T-helper 22 cell (primary cell): ENCODE measurements at places on chromosomes 16 and 17.

GRCh38 chr16:77895962-77896361, 107.6 kb downstream of the VAT1L start:
- DNase-seq: no peak

DNA sequence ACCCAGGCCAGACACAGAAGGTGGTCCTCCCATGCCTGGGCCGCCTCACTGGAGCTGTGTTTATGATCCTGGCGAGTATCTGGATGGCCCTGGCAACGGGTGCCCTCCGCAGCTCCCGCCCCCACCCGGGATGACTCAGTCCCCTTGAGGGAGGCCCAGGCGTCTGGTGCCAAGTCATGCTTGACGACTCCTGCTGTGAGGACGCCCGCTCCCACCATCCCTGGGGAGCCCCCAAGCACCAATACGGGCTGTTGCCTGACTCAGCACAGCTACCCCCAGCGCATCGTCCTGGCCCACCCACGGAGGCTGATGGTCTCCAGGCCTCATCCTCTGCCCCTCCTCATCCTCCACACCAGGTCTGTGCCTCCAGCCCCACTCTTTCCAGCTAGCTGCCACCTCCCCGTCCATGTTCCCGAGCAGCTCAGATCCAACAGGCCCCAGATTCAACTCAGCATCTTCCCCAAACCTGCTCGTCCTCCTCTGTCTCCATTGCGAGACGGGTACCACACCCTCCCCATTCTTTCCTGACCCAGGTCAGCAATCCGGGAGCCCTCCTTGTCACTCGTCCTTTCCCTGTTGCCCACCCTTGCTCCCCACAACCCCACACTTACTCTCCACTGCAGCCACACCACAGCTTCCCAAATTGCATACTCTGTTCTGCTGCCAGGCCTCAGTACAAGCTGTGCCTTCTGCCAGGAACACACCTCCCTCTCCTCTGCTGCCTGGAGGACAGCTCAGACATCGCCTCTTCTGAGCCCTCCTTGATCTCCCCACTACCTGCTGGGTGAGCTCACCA, 2.6 kb downstream of the CAMKK1 start:
- no peak for DNase-seq

- DNase-seq: no peak
These were observed 25.0 kb upstream of the RSL1D1 start for GRCh38 chr16:11876306-11876705.

- DNase-seq: no peak
These were observed 804 bp upstream of the TMEM100 start for GRCh38 chr17:55723488-55723848.

DNA sequence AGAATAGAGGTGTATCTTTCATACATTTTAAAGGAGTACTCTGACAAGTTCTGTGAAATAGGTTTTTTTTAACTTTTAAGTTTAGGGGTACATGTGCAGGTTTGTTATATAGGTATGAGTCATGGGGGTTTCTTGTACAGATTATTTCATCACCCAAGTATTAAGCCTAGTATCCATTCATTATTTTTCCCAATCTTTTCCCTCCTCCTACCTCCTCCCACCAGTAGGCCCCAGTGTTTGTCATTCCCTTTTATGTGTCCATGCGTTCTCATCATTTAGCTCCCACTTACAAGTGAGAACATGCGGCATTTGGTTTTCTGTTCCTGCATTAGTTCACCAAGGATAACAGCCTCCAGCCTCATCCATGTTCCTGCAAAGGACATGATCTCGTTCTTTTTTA, 175.5 kb downstream of the CYB561 start:
- no peak for DNase-seq

GRCh38 chr16:79856581-79856980, 256.0 kb upstream of the MAF start:
- DNase-seq: no peak

DNA sequence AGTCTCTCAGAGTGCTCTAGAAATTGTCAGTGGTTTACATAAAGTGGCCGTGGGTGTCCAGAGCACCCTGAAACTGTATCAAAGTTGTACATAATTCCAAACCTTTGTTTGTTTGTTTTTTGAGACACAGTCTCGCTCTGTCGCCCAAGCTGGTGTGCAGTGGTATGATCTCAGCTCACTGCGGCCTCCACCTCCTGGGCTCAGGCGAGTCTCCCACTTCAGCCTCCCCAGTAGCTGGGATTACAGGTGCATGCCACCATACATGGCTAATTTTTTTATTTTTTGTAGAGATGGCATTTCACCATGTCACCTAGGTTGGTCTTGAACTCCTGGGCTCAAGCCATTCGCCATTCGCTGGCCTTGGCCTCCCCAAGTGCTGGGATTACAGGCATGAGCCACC, 24.3 kb upstream of the ADGRG1 start:
- DNase-seq: no peak

DNA sequence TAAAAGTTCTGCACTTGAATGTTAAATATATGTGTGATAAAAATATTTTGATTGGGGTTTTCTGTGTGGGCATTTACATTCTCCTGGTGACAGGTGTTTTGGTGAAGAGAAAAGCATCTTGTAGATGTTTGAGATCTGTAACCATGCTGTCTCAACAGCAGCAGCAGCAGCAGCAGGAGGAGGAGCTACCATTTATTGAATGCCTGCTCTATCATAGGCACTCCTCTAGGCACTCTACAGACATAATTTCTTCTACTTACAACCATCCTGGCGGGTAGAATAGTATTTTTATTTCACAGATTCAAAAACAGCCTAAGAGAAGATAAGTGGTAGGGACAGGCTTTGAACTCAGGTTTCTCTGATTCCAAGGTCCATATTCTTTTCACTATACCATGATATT, 159.7 kb upstream of the TBX2 start:
- no peak for DNase-seq

GRCh38 chr17:82298538-82299421, 18.6 kb downstream of the CD7 start:
- no peak for DNase-seq

DNA sequence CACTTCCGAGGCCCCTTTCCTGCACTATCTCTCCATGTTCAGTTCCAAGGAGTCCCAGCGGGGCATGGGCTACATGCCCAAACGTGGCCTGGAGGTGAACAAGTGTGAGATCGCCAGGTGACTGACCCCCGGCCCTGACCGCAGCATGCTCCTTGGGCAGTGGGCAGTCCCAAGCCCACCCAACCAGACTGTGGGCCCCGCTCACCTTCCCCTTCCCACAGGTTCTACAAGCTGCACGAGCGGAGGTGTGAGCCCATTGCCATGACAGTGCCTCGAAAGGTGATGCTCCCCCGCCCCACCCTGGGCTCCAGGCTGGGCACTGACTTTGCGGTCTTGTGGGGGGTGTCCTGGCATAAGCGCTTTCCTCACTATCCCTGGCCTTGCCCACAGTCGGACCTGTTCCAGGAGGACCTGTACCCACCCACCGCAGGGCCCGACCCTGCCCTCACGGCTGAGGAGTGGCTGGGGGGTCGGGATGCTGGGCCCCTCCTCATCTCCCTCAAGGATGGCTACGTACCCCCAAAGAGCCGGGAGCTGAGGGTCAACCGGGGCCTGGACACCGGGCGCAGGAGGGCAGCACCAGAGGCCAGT, 4.7 kb downstream of the CORO1A start:
- no peak for DNase-seq

DNA sequence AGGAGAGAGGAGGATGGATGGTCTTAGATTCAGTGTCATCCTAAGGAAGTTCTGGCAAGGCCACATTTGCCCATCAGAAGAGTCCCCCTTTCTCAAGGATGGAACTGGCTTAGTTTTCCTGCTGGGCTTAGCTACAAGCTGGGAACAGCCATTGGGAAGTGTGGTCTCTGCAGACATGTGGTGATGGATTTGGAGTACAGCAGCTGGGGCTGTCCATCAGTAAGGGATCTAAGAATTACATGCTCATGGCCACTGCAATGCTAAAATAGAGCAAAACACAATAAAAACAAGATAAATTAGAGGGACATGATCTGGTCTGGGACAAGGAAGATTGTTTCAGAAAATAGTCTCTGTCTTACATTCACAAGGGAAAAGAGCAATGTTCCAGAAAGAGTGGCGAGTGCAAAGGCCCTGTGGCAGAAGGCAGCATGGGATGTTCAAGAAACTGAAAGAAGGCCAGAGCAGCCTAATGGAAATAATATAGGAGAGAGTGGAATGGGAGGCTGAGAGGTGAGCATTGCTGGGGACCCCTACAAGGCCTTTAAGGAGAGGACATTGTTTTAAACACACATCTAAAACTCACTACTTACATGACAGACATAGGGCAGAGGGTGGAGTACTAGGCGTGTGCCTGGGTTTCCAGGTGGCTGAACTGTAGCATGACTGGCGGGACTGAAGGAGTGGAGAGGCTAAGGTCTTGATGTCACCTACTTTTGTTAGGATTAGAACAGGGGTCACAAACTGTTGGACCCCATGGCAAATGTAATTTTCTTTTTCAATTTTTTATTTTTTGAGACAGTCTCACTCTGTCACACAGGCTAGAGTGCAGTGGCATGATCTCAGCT, 17.0 kb upstream of the TOX3 start:
- no peak for DNase-seq

DNA sequence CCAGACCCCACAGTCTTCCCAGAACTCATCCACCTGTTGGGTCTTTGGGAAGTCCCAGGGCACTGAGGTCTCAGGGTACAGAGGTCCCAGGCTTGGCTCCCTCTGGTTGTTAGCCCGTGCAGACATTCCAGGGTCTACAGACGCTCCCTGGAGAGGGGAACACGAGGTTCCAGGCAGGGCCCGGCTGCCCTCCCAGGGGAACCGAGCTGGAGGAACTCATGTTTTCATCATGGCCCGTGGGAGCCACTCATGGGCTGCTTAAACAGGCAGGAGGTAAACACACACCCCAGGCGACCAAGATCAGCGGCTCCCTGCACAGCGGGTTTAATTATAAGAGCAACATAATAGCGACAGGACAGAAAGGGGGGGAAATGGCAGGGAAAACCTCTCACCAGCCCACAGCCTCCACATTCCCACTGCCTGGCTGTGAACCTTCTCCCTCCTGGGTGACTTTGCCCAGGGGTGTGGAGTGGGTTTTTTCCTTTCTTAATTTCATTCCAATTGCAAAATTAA, 36.5 kb downstream of the TRARG1 start:
- no peak for DNase-seq

GRCh38 chr16:68370581-68371275, 59.9 kb downstream of the PRMT7 start:
- no peak for DNase-seq

GRCh38 chr16:81842564-81843242, 63.6 kb downstream of the PLCG2 start:
- no peak for DNase-seq

- no peak for DNase-seq
These were observed 151.5 kb upstream of the SDK2 start for GRCh38 chr17:73795730-73796129.

DNA sequence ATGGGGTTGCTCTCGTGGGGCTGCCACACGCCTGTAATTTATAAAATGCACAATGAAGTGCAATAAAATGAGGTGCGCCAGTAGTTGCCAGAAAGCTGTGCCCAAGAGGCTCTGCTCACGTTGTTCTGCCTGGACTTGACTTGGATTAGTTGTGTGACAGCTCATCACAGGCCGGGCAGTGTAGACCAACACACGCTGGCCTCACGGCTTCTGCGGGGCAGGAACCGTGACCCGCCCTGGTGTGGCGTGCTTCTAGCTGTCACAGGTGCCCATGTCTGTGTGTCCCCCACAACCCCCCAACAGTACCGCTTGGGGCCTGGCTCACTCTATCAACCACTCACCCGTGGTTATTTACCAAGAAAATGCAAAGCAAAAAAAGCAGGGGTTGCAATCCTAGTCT, 112.2 kb upstream of the ZNF750 start:
- no peak for DNase-seq

GRCh38 chr16:7703672-7704071, 371.0 kb downstream of the RBFOX1 start:
- DNase-seq: no peak

DNA sequence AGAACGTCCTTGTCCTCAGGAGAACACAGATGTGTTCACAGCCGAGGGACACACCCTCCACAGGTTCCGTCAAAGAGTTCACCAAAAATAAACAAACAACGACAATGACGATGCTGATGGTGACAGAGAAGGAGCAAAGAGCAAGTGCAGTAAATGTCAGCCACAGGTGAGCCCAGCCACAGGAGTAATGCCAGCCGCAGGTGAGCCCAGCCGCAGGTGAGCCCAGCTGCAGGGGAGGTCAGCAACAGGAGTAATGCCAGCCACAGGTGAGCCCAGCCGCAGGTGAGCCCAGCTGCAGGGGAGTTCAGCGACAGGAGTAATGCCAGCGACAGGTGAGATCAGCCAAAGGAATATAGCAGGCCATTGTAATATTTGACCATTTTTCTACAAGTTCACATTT, 315.2 kb downstream of the FOXL1 start:
- DNase-seq: no peak

- no peak for DNase-seq
These were observed 103.1 kb upstream of the DYNLRB2 start for GRCh38 chr16:80437707-80438106.

GRCh38 chr16:19666477-19666876, 51.5 kb downstream of the KNOP1 start:
- no peak for DNase-seq

DNA sequence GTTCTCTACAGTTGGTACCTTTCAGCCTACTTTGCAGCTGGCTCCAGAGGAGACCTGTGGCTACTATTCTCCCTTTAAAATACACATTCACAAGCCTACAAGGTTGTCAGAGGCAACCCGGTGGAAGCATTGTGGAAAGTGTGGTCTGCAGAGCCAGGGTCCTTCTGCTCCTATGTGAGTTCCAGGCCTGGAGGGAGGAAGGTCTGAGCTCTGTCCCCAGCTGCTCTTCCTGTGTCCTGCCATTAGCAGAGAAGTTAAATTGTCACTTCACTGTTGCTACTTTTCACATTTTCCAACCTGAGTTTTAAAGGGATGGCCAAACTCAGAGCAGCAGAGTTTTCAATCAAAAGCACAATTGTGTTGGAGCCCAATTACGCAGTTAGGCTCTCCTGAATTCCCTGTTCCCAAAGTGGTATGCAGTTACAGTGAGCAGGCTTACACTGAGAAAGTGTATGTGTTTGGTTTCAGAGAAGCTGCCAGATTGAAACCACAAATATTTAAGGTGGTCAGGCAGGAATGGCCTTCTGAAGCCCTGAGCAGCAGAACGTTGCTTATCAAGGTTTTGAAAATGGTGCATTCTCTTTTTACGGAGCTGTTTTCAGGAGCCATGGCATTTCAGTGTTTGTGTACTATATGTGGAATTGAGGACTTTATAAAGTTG, 25.0 kb downstream of the MAP3K3 start:
- DNase-seq: no peak

DNA sequence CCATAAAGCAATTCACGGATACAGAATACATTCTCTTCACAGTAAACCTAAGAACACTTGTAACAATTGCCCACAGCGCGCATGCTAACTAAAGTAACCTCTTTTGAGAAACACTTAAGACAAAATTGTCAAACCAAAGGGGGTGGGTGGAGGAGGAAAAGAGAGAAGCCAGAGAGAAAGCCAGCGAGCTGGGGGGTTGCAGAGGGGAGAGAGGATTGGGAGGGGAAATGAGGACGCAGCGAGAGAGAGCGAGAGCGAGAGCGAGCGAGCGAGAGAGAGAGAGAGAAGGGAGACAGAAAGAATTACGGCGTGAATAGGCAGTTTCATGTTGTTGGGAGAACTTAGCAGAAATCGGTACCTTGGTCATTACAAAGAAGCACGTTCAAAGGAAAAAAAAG, 1.6 kb upstream of the HOXB7 start:
- no peak for DNase-seq

- DNase-seq: no peak
These were observed 125.2 kb upstream of the SDK2 start for GRCh38 chr17:73769479-73769878.
